Activated CD4-positive, alpha-beta T cell treated with anti-CD3 and anti-CD28 coated beads, Interleukin-2, amount 50 U/mL, for 48 hours (primary cell): ENCODE measurements at places on chromosomes 2 and 18.

- DNase-seq = no peak
These were observed 99.3 kb downstream of the SPOPL start for GRCh38 chr2:138600732-138601457.

DNA sequence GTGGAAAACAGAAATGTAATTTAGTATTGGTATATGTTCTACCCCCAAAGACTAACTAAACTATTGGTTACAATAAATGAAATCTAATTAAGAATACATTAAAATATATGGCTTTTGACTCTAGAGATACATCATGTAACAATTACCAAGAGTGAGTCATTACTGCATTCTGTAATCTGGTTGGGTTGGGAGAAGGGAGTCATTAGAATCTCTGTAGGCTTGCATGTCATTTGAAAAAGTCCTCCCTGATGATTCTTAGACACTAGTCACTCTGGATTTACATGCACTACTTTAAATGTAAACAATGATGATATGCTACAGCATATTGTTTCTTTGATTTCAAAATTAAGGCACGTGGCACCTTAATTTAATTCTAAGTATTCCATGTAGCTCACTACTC, 293.4 kb upstream of the CHST9 start:
- DNase-seq = no peak

GRCh38 chr2:195741191-195741590, 84.2 kb downstream of the SLC39A10 start:
- no peak for DNase-seq

DNA sequence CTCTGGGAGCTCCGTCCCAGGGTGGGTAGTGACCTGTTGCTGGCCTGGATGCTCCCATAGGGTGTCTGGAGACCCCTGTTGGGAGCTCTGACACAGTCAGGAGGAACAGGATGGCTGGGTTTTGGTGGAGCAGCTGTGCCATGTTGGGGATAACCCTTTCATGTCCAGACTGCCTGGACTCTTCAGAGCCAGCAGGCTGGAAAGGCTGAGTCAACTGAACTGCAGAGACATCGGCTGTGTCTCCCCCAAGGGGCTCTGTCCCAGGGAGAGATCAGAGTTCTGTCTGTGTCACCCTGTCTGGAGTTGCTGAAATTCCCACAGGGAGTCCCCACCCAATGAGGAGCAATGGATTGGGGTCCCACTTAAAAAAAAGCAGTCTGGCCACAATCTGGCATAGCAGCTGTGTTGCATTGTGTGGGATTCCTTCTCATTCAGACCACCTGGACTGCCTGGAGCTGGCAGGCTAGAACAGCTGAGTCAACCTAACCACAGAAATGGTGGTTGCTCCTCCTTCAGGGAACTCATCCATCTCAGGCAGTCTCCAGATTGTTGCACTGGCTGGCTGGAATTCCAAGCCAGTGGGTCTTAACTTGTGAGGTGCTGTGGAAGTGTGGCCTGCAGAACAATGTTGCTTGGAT, 37.2 kb downstream of the AGPS start:
- DNase-seq = no peak

GRCh38 chr2:16135913-16136310, 195.6 kb downstream of the MYCN start:
- DNase-seq = no peak

DNA sequence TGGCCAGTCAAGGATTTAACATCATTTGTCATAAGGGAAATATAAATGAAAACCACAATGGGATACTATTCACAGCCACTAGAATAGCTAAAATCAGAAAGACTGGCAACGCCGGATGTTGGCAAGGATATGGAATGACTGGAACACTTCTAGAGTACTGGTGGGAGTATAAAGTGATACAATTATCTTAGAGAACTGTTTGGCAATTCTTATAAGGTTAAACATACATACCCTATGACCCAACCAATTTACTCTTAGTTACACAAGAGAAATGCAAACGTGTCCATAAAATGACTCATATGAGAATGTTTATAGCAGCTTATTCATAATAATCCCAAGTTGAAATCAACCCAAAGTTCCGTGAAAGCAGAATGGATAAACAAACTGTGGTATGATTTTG, 35.1 kb downstream of the MAPK4 start:
- no peak for DNase-seq
